ENCODE measurements at places on chromosomes 4 and X.

DNA sequence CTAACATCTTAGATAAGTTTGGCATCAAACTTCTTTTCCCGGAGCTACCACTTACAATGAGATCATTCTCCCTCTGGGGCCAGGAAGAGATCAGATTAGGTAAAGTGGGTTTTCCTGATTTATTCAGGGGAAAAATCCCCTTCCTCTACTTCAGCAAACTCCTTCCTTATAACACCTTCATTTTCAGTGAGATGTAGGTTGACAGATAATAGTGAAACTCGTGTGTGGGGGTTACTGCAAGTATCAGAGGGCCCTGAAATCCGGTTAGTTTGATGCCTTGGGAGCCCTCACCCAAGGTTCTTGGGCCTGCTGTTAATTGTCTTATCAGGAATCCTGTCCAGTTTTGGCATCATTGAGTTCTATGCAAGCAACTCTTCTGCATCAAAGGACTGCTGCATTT, 10.8 kb downstream of the FTHL17 start:
- DNase-seq, result no peak

DNA sequence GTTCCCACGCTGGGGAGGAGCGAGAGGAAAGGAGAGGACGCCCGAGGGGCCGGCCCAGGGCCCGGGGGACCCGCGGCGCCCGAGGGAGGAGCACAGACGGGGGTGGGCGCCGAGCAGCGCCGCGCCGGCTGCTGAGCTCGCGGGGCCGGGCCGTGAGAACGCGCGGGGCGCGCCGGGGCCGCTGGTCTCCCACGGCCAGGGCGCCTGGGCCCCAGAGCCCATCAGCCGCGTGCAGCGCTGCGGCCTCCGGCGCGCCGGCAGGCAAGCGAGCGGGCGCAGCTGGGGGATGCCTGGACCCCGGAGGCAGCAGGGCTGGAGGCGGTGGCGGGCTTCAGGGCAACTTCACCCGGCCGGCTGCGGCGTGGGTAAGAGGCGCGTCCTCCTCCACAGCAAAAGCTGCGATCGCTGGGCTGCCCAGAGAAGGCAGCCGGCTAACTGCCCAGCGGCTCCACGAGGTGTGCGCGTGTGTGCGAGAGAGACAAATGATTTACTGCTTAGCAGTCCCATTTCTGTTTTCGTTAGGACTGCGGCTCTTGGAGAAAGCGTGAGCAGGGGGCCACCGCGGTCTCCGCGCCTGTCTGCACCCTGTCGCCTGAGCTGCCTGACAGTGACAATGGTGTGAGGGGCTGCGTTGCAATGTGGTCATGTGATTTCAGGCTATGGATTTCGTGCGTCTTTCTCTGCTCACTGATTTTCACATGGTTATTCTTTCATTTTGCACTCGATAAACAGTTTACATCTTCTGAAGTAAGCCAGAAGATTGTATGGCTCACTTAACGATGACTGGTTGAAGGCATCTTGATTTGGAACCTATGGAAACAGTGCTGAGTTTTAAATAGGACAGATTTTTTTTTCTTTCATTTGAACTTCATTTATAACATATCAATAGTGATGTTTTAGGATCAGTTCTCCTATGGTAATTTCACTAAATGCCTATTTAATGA, 1.2 kb downstream of the GUCY1A1 start:
- DNase-seq, result no peak

GRCh38 chr4:32142075-32142474, 1421.9 kb downstream of the PCDH7 start:
- no peak for DNase-seq

DNA sequence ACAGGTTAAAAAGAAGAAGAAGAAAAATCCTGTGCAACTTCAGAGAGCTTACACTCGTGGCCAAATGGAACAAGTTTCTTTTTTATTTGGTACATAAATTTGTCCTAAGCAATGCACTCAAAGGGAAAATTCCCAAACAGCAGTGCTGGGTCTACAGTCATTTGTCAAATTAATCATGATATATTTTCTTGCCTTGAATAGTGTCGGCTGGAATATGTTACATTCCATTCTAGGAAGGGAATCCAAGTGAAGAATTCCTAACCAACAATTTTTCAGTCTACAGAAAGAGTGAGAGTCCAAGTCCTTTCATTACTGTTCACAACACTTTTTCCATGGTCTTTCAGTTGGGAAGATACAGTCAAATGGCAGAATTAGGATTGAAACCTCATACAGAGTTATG, 63.9 kb downstream of the HAND2 start:
- no peak for DNase-seq

- no peak for DNase-seq
Measured at GRCh38 chr4:61245069-61245714, 45.1 kb downstream of the ADGRL3 start.

GRCh38 chr4:81142744-81143143, 72.3 kb downstream of the PRKG2 start:
- no peak for DNase-seq

DNA sequence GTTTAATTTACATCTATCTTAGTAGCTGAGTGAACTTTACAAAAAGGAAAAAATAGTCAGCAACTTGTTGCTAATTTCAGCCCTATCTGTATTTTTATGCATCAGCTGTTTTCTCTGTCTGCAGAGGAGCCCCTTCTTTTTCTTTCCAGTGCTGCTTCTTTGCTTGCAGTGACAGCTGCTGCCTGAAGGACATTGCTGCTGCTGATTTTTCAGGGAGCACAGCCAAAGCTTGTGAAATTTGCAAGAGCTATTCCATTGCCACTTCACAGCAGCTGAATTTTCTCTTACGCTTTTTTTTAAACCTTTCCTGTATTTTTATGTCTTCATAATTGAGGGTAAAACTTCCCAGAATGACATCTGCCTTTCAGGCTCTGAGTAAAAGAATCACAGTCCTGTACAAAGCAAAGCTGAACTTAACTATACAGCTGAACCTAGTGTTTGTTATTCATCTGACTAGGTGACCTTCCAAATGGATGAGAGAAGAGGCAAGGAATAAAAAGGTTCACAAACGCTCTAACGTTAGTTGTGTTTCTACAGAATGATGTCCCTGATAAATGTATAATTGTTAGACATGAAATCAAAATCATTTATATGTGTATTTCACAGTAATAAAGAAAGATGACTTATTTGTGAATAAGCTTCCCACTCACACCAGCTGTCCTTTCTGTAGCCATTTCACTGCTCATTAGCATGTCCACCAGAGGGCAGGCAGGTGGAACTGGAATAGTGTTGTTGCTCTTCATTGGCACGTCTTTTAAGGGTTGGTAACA, 541.4 kb downstream of the ADGRL3 start:
- DNase-seq, result no peak

DNA sequence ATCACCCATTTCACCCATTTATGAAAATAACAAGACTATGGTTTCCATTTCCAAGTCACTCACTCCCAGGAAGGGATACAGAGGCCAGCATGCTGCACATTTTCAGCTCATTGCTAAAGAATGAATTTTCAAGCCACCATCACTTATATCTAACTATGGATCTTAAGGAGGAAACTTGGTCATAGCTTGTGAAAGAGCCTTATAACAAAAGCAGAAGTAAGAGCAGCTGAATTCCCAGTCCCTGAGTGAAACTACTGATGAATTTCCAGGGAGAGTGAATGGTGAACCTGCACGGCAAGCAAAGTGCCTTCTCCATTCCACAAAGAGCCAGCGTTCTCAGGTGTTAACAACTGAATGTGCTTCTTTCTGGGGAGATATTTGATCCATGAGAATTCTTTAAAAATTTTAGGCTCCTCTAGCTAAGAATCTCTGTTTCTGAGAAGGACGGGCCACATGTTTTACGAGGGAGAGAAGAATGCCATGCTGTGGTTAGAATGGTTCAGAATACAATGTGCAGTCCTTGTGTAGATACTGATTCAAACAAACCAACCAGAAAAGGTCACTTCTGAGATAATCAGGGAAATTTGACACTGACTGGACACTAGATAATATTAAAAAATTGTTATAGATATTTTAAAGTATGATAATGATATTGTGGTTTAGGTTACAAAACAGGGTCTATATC, 24.0 kb downstream of the BTC start:
- no peak for DNase-seq

- DNase-seq, result no peak
Measured at GRCh38 chr4:169715826-169716225, 41.9 kb downstream of the HPF1 start.

DNA sequence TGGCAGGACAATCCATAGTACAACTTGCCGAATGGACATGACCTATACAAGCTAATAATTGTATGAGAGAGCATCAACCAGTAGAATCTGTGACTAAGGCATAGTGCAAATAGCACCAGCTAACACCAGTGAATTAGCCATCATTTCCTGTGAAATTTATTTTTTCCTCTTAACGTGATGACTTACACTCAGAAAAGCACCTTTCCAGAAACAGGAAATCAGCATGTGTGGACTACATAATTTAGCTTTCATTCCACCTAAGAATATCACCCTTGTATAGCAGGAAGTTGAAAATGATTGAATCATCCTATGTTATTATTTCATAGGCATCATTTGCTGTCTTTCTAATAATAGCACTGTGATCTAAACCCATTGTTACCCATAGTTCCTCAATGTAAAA, 1393.4 kb upstream of the PCDH7 start:
- no peak for DNase-seq

DNA sequence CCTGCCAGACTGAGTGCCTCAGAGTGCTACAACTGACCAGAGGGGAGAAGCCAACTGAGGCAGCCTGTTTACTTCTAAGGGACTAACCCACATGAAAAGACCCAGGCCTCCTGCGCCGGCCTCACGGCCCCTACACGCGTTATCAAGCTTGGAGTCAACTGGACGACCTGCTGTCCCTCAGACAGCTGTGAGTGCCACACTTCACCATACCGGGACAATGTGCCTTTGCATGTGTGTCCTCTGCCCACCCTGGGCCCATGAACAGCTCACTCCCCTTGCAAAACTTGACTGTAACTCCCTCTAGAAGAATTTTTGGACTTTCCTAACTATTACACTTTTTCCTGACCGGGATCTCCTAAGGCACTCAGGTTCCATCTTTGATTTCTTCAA, 1.8 kb downstream of the NOP14 start:
- DNase-seq, result no peak

DNA sequence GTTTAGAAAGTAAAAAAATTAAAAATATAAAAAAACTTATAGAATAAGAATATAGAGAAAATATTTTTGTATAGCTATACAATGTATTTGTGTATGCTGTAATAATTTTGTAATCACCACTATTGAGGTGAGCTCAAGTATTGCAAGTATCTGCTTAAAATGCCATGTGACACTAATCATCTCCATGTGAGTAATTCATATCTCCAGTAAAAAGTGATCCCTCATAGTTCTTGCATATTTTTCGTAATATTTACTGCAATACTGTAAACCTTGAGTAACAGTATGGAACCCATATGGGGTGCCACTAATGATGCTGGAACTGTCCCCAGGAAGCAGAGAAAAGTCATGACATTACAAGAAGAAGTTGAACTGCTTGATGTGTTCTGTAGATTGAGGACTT, 43.2 kb upstream of the HUWE1 start:
- DNase-seq, result no peak

DNA sequence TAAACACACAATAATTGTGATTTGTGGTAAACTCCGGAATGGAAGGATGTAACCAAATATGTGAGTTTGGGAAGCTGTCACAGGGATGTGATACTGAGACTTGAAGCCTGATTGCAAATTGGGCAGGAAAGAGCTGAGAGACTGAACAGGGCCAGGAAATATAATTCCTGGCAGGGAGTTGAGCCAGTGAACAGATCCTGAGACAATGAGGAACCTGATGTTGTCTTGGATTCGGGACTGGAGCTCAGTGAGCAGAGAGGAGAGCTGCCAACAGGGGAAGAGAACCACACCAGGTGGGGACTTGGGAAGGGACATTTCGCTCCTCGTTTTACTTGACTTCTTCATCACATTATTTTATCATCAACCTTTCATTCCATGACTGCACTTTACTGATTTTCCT, 386.0 kb downstream of the TLL1 start:
- DNase-seq, result no peak

GRCh38 chr4:183455431-183456195, 11.2 kb downstream of the CDKN2AIP start:
- no peak for DNase-seq

DNA sequence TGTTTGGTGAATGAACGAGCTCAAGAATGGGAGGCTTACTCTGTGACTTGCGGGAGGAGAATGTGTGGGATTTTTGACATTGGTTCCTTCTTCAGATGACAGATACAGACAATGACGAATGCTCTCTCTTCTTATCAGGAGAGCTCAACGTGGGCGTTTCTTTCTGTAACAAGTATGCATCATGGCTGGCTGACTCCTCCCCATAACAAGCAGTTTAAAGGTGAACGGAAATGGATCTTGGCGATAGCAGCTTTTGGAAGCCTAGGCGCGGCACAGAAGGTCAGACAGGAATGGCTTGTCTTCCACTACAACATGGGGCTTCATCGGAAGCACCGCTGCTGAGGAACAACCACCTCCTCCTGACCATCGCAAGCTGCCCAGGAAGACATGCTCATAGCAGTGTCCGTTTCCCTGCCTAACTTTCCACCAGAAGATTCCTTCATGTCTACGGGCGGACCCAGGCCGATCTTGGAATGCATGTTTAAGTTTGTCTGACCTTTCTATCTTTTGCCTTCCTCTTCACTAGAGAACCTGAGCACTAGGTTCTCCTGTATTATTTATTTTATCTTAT, 18.3 kb upstream of the ACSL1 start:
- DNase-seq, result no peak

DNA sequence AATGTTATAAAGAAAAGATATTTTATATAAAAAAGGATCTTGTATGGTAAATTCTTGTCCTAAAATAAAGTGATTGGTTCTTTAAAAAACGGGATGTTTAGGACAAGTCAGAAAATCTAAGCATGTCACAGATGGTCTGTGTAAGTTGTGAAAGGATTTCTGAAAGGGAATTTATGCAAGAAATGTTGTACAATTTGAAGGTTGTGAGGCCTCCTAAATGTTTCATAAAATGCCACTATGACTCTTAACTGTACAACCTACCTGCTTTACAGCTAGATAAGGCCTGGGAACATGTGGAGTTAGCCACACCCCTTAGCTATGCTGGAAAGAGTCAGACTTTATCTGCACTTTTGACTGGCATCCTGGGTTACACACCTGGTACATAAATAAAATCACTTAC, 951.5 kb upstream of the POU3F4 start:
- DNase-seq, result no peak

DNA sequence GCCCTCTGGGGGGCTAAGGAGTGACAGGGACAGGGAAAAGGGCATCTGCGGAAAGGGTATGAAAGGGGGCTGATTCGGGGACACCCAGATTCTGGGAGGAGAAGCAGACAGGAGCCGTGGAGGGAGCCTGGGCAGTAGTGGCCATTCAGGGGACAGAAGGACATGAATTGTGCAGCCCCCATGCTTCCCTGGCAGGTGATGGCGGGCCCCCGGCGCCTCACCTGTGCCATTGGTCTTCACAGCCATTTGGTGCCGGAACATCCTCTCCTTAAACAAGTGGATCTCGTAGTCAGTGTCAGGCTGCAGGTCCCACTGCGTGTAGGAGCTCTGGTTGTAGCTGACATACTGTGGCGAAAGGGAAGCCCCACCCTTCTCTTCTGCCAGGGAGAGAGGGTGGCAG, 21.9 kb downstream of the L1CAM start:
- DNase-seq, result no peak

- no peak for DNase-seq
Measured at GRCh38 chr4:177191586-177191985, 118.1 kb upstream of the NEIL3 start.

All from HFF-Myc (cell line).